ENCODE measurements at places on chromosomes 2 and 18. TPM values are rescaled to one million over a fixed set of nuclear protein-coding genes. Genes with fewer than 3 reads are reported as not detected.

DNA sequence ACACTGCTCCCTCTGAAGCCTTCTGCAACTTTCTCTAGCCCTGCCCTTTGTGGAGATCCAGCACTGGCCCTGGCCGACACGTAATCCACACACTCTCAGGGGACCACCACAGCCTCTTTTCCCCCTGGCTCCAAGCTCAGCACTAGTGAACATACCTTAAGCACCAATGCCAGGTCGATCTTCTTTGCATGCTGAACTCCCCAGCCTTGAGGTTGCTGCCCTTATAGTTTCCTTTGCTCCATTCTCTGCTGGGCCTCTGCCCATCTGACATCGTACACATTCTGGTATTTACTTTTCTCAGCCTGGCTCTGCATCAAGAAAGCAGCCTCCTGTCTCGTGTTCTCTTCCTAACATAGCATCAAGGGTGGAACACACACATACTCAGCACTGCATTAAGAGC, 361.5 kb downstream of the LPIN1 start:
- DNase-seq: no peak

DNA sequence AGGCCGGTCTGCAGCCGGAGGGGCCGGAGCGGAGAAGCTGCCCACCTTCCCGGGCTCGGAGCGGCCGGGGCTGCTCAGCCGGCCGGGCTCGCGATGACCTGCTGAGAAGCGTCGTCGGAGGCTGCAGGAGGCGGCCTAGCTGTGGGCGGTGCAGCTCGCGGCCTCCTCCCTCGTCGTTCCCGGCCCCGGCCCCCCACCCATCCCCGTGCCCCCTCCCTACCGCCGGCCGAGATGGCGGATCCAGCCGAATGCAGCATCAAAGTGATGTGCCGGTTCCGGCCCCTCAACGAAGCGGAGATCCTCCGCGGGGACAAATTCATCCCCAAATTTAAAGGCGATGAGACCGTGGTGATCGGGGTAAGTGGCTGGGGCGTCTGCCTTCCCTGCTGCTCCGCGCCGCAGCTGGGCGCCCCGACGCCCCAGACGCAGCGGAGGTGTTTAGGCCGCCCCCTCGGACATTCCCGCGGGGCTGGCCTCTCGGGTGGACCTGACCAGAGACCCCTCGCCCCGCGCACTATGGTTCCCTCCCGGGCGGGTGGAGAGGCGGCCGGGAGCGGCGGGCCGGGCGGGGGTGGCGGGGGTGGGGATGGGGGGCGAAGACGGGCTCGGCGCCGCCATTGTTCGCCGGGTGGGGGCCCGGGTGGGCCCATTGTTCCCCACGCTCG, 492 bp downstream of the KIF5C start:
- DNase-seq: no peak

- no peak for DNase-seq
Measured at GRCh38 chr2:134228493-134228903, 25.4 kb upstream of the MGAT5 start.

DNA sequence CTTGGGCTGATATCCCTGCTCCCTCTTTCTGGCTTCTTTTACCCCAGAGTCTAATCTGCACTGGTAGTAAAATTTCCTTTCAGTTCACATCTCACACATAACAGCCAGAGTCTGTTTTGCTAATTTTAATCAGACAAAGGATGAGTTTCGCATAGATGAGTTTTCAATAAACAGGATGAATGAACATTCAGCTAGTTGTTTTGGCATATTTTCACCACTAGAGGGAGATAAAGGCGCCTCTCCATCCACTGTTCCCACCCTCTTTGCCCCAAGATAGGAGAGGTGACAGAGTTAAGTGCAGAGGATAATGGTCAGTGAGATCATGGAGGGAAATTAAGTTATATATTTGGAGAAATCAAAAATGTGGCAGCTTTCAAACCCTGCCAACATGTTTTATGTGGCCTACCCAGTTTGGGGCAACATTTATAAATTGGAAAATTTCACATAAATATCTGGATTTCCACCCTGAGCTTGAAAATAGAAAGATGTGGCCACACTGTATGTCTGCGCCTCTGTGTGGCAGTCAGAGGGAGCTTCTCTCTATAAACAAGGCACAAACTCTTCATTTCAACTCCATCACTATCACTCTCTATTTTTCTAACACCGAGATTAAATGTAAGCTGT, 48.5 kb upstream of the DTNA start:
- peak; percentile 31 for DNase-seq

Gene MOCOS
- 1.8 TPM for total RNA-seq

Gene TCF7L1
- total RNA-seq: 6.8 TPM

DNA sequence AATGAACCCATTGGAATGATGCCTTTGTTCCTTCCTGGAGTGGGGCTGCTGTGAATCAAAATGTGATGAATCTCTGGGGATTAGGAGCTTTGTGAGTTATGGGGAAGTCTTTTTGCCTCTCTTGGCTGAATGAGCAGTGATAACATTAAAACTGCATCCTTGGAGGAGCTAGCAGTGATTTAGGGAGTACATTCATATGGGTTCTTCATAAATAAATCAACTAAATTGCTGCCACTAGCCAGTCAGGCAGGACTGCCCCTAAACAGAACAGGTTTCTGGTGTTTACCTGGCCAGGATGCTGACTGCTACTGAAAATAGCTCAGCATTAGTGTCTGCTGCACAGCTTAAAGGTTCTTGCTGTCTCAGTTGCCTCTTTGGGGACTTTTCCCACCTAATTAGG, 244.5 kb upstream of the MEX3C start:
- DNase-seq: no peak

- no peak for DNase-seq
Measured at GRCh38 chr2:111054791-111055691, 65.7 kb upstream of the BCL2L11 start.

Gene TTC27
- total RNA-seq: 16.2 TPM

Gene INSIG2
- 7.5 TPM for total RNA-seq

DNA sequence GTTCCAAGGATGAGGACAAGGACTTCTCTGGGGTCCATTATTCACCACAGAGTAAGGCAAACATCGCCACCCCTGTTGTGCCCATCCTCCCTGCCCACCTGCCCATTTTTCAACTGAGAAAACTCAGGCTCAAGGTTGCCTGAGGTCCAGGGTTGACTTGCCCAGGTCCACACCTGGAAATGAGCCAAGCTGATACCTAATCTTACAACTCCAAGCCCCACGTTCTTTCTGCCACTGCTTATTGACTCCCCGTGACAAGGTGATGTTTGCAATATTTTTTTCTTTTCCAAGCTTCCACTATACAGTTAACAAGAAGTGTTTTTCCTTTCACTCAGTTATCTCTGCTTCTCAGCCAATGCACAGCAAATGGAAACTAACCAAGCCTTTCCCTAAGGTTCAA, 39.0 kb downstream of the RNF152 start:
- DNase-seq: no peak

GRCh38 chr2:53268086-53268485, 499.5 kb upstream of the CHAC2 start:
- DNase-seq: no peak

GRCh38 chr18:57910817-57911216, 107.7 kb upstream of the ATP8B1 start:
- DNase-seq: no peak

Gene KDSR
- 37.1 TPM for total RNA-seq

GRCh38 chr2:127662937-127663565, 12.3 kb downstream of the LIMS2 start:
- DNase-seq: no peak

Measured in glomerular endothelial cell (primary cell).